ENCODE measurements at places on chromosomes 5 and 9.
A peak's percentile ranks its signal among the peaks of the same experiment; 100 is the strongest.

DNA sequence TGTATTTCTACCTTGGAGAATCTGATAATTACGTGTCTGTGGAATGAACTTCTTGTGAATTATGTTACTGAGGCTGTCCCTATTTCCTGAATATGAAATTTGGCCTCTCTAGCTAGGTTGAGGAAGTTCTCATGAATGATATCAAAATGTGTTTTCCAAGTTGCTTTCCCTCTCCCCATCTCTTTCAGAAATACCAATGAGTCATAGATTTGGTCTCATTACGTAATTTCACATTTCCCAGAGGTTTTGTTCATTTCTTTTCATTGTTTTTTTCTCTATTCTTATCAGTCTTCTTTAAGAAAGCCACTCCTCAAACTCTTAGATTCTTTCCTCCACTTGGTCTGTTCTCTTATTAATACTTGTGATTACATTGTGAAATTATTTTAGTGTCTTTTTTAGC is 923.8 kb upstream of the CDH9 start:
- no peak for DNase-seq

GRCh38 chr5:96699186-96699820 is 37.1 kb downstream of the CAST start:
- DNase-seq = no peak

DNA sequence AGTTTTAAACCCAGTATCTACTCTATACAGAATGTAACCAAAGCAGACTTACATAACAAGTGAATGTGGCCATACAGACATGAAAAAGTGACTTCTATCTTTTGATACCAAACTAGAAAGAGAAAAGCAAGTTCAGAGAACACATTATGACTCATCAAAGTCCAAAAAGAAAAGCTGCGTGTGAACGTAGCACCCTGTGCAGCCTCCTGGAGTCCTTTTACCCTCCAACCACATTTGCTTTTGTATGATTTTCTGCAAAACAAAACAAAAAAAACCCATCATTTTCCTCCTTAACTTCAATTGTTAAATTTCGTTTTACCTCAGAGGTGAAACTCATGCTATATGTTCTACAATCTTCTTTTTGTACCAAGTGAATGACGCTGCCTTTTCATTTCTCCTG is 2.8 kb upstream of the SMARCA2 start:
- no peak for DNase-seq

DNA sequence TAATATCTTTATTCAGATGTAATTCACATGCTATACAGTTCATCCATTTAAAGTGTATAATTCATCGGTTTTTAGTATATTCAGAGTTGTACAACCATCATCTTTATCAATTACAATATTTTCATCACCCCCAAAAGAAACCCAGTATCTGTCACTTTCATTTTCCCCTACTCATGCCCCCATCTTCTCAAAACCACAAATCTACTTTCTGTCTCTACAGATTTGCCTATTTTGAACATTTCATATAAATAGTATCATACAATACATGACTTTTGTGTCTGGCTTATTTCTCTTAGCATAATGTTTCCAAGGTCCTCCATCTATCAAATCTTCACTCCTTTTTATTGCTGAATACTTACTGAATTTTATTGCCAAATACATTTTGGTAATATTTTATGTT is 305.1 kb upstream of the SGCD start:
- DNase-seq = no peak

GRCh38 chr9:81529556-81530193 is 159.7 kb downstream of the TLE1 start:
- DNase-seq = peak; percentile 54

DNA sequence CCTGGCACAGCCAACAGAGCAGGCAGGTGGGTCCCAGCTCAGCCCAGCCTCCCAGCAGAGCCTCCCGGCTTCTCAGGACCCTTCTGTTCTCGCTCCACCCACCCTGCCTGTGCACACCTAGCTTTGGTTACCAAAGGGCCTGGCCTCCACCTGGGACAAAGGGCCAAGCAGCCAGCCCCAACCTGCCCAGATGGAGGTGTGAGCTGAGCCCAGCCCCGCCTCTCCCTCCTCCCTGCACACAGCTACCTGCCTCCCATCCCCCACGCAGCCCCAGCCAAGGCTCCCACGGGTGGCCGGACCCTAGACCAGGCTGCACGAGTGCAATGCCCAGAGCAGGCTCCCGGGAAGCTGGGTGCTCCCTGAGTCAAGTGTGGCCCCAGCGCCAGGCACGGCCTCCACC is 5.6 kb downstream of the TPRN start:
- DNase-seq = no peak

GRCh38 chr5:172524573-172525021 is 70.3 kb upstream of the SH3PXD2B start:
- DNase-seq = no peak

GRCh38 chr5:130715541-130715940 is 449.5 kb downstream of the HINT1 start:
- DNase-seq = no peak

GRCh38 chr9:124511426-124511840 is 4.2 kb upstream of the NR5A1 start:
- DNase-seq = no peak

DNA sequence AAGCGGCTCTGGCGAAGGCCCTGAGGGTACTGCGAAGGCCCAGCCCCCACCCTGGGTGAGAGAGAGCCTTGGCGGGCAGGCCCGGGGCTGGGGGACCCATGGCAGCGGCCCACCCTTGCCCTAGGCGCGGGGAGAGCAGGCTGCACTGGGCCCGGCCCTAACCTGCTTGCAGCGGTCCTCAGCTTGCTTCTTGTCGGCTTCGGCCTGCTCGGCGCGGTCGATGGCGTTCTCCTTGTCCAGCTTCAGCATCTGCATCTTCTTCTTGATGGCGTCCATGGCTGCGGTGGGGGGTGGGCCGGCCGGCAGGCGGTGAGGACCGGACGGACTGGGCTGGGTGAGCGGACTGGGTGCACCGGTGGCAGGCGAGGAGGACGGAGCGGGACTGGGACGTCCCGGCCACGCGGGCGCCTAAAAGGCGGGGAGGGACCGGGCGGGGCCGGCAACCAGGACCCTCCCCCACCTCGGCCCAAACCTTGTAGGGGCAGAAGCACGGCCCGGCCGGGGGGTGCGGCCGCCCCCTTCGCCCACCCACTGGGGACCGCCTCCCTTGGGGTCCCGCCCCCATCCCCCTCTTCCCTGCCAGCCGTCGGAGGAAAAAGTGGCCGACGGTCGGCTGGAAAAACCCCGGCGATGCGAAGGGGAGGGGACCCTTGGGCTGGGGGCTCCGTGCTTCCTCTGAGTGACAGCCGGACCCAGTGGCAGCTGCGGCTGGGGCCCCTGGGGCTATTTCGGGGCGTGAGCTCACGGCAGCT is at the start of gene TPM2:
TSS of gene TPM2 (minus strand) at position 384 of the 752 bp plus-strand sequence. CDS start at position 276, 108 bp downstream.
- DNase-seq = peak; percentile 44

GRCh38 chr9:134403292-134403681 is 77.0 kb downstream of the RXRA start:
- DNase-seq = no peak

DNA sequence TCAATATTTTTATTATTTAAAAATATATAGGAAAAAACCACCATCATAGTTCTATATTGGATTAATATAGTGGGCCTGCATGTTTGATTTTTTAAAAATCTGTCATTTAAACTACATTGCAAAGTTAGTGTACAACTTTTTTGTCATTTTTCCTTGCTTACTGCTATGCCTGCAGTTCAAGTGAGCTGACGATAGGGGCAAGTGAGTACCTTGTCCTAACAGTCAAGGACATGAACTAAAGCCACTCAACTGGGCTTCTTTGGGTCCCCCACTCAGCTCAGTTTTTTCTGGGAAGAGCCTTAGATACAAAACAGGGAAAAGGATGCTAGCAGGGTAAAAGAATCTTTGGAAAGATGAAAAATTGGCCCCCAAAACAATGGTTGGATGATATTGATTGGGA is 269.9 kb downstream of the MAN2A1 start:
- no peak for DNase-seq

- DNase-seq = no peak
These were observed 273.2 kb downstream of the RAB3C start for GRCh38 chr5:58855851-58856739.

DNA sequence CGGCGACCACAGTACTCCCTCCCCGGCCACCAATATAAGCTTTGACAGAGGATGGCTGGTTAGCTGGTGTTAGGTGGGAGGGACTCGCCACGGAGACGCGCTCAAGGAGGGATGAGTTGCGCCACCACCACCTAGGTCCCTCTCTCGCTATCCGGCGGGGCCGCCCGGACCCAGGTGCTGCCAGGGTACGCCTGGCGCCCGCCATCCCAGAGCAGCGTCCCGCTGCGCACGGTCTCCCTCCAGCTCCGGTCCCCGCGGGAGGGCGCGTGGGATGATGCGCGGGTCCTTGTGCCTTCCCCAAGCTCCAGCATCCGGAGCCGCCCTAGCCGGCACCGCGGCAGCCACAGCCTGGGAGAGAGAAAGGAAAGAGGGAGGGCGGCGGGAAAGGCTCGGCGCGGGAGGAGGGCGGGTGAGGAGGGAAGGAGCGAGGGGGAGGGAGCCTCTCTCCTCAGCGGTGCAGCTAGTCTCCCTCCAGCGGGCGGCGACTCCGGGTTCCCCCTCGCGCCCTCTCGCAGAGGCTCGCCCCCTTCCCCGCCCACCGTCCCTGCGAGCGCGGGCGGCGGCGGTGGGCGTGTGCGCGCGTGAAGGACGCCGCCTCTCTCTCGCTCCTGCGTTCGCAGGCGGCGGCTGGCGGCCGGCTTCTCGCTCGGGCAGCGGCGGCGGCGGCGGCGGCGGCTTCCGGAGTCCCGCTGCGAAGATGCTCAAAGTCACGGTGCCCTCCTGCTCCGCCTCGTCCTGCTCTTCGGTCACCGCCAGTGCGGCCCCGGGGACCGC is at the start of gene CAMK4:
TSS of gene CAMK4 (plus strand) at position 598 of the 774 bp plus-strand sequence. CDS start at position 698, 100 bp downstream.
- DNase-seq = peak; percentile 52

DNA sequence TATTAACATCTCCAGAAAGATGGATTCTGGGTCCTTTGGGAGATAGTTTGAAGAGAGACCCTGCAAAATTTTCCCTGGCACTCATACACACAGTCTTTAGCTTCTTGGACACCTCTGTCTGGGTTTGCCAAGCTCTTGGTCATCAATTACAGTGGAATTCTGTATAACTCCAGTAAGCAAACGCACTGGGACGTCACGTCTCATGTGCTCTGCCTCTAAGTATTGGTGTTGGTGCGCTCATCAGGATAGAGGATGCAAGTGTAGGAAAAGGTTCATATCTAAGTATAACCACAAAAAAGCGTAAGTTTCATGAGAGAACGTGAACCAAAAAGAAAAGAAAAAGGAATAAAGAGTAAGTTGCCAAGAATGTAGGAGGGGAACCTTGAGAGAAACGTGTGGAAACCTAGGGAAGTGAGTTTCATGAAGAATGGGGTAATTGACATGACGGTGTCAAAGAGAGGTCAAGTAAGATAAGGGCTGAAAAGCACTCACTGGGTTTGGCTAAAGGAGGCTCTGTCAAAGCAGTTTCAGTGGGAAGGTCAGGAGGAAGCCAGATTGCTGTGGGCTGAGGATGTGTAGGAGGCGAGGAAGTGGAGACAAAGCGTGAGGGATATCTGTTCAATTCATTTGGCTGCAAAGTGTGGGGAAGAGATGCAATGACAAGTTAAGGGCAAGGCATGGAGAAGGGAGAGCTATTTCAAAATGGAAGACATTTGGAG is 92.7 kb downstream of the RAD23B start:
- no peak for DNase-seq

DNA sequence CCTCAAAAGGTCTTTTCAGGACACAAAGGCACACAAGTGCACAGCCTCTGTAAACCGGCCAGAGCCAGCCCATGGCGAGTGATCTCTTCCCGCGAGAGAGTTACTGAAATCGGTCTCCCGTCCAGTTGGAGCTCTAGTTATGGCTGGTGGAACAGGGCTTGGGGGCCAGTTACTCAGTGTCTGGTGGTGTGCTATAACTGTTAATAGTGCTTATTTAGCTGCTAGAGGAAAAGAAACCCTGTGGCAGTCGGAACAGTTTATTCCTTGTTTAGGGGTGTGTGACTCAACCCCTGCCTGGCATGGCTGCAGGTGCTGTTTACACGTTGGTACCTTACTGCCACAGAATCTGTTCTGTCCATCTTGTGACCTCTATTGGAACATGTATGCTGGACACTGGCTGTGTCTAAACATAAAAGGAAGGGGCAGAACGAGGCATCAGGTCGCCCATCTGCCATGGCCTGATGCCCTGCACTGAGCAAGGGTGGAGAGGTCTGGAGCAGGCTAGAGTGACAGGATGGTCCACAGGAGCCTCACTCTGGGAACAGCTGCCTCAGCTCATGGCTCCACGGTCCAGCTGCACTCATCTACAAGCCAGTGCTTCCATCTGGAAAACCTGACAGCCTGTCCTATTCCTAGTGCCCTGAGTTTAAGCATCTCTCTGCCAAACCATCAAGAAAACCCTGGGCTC is 49.6 kb upstream of the SIMC1 start:
- DNase-seq = no peak

DNA sequence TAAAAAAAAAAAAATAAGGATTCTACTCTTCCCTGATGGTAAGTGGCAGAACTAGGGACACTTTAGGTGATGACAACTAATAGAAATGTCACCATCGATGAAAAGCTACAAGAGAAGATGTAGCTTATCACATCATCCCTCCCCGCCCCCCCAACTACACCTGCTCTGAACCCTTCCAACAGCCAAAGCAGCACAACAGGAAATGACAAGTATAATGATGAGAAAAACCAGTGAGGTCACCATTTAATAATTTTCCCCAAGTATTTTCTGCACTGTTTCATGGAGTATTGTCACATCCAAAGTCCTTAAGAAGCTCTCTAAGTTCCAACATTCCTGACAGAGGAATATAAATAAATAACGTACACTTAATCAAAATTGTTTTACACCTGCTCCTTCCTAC is 221.4 kb downstream of the EFNA5 start:
- no peak for DNase-seq

GRCh38 chr5:134553821-134554267 is 28.4 kb downstream of the JADE2 start:
- DNase-seq = no peak

DNA sequence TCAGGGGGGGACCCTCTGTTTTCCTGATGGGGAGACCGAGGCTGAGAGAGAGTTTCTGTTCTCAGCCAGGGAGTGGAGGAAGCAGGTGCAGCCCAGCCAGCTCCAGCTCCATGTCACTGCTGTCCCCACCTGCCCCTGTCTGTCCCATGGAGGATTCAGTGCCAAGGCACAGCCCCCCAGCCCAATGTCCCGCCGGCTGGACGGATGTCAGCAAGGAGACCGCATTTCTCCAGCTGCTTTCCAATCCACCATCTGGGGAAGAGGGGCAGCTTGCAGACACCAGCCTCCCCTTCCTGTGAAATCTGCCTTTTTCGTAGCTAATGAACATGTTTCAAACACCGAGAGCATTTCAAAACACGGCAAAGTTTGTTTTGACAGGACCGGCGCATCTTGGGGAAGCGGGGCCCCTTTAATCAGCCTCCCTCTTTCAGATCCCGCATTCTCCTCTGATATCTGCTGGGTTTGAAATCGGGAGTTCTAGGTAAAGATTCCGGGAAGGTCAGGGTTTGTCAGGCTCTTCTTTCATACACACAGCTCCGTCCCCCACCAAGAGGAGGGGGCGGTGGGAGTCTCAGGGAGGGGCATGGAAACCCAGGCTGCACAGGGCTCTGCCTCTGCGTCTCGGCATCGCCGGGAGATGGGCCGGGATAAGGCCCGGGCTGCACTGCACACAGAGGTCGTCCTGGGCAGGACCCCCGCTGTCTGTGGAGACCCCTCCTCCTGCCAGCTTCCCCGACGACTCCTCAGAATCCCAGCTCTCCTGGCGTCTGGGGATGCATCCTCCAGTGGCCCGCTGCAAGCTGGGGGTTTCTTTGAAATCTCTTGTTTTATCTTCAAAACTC is 74.8 kb downstream of the NEK6 start:
- no peak for DNase-seq

- DNase-seq = no peak
These were observed 23.8 kb downstream of the GABRG2 start for GRCh38 chr5:162091336-162091735.

GRCh38 chr9:33750839-33751339 is 44.5 kb upstream of the PRSS3 start:
- DNase-seq = no peak
